ENCODE measurements at places on chromosomes 13 and 19.

DNA sequence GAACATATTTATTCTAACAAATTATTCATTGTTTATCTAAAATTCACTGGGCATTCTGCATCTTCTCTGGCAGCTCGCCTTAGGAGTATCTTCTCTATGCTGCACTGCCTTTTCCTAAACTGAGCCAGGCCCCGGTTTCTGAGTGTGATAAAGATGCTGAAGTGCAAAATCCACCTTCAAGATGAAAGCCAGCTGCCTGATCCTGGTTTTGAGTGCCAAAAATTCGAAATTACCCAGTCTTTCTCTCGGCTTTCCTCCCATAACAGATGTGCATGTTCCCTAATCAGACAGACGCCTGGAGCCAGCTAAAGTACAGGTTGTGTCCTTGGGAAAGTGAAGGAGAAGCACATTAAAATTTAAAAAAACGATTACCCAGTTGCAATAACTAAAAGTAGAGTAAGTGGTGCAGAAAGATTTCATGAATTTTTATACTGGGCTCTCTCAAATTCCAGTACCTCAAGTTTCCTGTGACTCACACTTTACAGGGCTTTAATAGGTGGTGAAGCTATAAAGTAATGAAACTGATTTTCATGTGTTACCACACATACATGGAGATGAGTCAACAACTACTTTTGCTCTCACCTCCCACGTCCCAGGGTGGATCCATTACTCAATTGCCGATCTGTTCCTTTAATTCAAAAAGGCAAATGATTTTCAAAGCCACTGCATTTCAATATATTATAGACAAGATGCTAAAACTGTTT, 65.0 kb upstream of the GTF2F2 start:
- DNase-seq, result peak; percentile 87

- DNase-seq, result no peak
Observed at GRCh38 chr13:44458313-44458975, 84.8 kb downstream of the SERP2 start.

- DNase-seq, result no peak
Observed at GRCh38 chr13:54029720-54030119, 1001.1 kb downstream of the OLFM4 start.

GRCh38 chr13:63396746-63397145, 1981.1 kb upstream of the PCDH20 start:
- no peak for DNase-seq

DNA sequence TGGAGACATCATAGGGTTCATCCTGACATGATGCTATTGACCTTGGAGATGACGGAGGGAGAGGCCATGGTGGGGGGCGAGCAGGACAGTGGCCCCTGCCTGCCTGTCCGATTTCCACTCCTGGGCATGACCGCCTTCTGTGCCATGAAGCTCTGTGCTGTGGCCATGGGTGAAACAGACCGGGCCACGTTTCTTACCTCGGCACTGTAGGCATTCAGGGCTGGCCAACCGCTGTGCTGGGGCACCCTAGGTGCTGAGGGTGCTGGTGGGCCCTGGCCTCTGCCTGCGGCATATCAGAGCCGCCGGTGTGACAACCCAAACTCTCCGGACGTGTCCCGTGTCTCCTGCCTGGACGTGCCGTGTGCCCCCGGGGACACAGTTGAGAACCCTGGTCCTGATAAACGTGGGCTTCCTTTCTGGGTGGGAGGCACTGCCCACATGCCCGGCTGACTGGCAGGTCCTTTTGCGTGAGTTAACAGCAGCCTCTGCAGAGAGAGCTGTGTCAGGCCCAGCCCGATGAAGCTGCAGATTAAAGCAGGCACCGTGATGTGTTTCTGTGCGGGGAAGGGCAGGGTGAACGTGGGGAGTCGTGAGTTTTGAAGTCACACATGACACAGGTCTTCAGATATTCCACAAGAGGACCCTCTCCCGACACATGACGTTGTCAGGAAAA, 46.5 kb downstream of the TMEM255B start:
- DNase-seq, result no peak

- DNase-seq, result no peak
Observed at GRCh38 chr13:104008541-104009435, 942.6 kb upstream of the SLC10A2 start.

DNA sequence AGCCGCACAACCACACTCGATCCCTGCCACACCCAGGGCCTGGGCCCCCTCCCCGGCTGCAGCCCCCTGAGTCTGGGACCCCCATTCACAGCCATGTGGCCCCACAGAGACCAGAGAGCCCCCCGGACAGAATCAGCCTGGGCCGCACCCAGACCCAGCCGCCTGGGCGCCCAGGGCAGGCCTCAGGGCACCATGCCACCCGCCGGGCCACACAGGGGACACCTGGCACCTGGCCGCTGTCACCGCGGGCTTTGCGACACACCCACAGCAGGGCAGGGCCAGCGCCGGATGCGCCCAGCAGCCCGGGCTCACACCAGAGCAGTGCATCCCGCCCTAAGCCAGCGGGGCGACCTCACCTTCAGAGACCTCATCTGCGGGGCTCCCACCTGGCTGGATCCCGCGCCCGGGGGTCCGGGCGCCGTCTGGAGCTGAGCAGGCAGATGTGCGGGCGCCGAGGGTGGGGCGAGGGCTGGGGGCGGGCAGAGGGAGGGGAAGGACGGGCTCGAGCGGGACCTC, 443 bp downstream of the TBXA2R start:
- DNase-seq, result no peak

DNA sequence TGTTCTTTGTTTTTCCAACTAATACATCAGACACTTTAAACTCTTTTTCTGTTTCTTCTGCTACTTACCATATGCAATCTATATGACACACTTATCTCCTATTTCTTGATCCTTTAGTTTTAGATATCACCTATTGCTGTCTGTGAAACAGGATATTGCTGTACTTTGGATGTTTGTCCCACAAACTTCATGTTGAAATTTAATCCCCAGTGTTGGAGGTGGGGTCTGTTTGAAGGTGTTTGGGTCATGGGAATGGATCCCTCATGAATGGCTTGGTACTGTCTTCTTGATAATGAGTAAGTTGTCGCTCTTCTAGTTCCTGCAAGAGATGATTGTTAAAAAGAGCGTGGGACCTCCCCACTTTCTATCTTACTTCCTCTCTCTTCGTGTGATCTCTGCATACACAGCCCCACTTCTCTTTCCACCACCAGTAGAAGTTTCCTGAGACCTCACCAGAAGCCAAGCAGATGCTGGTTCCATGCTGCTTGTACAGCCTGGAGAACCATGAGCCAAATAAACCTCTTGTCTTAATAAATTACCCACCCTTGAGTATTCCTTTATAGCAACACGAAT, 244.2 kb downstream of the NHLRC3 start:
- DNase-seq, result no peak
